ENCODE measurements at places on chromosomes 6 and 20.

DNA sequence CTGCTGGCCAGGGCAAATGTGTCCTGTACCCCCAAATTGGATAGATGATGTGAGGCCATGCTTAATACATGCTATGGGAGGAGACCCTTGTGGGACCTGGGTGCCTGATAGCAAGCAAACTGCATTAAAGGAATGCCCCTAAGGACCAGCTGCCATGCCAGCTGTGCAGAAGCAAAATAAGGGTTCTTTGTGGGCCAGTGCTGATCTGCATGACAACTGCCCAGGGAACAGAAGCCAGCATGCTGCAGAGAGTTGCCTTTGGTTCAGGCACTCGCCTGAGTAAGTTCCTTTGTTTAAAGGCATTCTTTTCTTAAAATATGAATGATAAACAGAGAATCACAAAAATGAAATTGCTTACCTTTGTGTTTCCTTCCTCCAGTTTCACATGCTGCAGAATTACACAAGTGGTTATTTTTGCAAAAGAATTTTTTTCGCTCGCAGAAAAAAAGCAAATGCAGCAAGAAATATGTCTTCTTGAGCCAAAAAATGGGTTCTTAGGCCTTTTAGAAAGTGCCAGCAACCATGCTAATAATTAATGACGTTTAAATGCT is 6.9 kb upstream of the SYNDIG1 start:
- DNase-seq, result no peak

DNA sequence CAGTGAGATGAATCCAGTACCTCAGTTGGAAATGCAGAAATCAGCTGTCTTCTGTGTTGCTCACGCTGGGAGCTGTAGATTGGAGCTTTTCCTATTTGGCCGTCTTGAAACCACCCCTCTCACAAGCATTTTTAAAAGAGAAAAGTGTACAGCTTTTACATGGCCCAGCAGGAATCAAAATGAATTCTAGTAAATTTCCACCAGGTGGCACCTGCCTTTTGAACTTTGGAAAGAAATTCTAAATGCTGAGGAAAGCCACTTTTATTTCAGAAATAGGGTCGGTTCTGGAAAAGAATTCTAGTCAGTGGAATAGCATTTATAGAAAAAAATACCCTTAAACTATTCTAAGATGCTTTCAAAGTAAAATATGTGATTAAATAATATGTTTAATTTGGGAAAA is 647.8 kb downstream of the CD109 start:
- no peak for DNase-seq

- DNase-seq, result no peak
Measured at GRCh38 chr6:63066055-63066704, 145.1 kb upstream of the FKBP1C start.

DNA sequence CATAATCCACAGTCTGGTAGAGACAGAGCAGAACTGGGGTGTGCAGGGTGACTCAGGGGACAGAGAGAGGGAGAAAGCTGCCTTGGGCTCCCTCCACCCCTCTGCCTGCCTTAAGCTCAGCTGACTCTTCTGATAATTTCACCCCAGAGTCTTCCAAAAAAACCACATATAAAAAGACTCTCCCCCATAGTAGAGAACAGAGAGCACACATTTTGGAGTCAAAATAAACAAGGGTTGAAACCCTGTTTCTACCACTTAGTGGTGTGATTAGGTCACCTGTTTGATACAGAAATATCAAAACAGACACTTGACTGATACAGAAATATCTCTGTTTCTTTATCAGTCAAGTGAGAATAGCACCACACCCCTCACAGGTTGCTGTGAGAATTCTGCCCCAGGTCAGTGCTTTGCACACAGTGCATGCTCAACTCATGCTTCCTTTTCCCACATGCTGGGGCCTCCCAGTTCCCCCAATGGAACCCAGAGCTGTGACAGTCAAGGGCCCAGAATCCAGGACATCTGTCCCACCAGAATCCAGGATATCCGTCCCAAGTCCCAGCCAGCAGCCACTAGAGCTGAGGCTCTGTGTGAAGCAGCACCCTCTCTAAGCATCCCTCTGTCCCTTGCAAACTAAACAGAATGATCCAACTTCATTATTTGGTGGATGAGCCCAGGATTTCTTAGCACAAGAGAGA is 1.2 kb downstream of the TREML2 start:
- peak; percentile 31 for DNase-seq

DNA sequence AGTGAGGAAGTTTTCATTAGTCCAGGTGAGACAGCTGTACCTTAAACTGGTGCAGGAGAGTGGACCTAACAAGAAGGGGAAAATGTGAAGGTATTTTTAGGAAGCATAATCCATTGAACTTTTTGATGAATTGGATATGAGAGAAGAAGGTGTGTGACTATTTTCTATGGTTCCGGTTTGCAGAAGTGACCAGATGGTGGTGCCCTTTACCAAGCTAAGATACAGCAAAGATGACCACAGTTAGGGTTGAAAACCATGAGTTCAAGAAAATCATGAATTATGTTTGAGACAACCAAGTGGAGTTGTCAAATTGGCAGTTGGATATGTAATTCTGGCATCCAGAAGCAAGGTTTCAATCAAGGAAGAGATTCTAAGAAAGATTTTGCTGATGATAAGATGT is 61.9 kb upstream of the NRSN1 start:
- DNase-seq, result no peak

DNA sequence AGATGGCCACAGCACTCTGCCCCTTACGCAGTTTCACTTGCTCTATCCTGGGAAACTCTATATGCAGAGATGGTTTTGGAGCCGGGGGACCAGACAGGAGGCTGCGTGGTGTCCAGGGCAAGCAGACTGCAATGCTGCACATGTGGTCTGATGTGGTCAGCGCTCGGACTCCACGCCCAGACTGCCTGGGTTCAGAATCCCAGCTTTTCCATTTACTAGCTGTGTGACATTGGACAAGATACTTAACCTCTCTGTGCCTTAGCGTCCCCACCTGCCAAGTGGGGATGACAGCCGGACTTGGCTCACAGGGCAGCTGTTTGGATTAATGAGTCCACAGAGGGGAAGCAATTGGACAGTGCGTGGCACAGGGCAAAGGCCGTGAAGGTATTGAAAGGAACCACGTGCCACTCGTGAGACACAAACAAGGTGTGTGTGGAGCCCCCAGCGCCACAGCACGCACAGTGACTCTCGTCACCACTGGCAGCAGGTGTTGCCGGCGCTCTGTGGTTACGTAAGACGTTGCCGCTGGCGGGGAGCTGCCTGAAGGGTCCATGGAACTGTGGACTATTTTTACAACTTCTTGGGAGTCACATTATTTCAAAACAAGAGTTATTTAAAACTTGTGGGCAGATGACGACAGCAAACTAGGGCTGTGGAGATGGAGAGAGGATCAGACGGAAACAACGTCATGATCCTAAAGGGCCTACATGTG is 201.4 kb downstream of the PREX1 start:
- DNase-seq, result peak; percentile 17

DNA sequence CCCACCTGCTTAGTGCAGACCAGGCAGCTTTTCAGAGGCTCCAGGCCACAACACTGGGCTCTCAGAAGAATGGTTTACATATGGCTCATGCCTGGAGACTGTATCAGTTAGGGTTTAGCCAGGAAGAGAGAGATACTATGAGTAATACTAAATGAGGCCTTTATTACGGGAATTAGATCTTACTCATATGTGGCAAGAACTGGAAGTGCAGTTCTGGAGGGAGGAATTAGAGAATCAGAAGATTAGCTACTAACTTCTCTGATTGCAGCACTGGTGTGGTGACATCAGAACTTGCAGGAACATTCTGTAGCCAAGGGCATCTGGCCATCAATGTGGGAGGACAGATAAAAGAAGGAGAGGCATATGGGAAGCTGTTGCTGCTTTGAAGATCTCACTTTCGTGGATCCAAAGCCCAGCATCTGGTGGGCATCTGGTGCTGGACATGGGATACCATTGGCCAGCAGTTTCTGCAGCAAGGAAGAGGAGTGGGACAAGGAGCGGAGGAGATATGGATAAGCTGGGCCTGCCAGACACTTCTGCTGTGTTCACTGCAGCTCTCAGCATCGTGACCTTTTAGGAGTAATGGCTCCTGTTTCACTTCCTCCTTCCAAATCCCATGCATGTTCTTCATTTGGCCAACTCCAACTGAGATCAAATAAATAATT is 248.5 kb downstream of the BTBD3 start:
- DNase-seq, result no peak

DNA sequence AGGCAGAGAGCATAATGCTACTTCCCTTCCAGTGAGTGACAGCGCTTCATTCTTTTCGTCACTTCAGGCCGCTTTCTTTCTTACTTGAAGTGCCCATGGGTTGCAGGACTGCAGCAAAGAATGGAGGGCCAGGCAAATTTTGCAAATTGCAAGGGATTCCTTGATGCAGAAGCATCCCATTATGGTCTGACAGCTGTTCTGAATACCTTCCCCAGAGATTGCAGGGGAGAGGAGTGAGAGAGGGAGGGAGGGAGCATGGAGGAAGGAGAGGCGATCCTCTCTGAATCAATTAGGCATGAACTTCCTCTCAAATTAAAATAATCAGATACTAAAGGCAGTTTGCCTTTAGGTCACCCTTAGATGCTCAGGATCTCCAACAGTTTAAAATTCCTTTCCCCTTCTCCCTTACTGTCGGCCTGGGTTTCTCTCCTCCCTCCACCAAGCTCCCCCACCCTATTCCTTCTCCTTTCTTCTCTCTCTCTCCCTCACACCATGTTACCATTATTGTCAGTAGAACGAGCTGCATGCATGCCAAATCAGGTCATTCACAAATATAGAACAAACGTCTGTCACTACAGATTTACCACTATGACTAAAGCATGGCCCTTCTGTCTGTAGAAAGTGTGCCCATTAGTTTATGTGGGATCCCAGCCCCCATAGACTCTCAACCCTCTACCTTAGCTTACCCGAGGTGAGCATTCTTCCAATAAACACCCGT is 289.2 kb downstream of the CD83 start:
- no peak for DNase-seq

DNA sequence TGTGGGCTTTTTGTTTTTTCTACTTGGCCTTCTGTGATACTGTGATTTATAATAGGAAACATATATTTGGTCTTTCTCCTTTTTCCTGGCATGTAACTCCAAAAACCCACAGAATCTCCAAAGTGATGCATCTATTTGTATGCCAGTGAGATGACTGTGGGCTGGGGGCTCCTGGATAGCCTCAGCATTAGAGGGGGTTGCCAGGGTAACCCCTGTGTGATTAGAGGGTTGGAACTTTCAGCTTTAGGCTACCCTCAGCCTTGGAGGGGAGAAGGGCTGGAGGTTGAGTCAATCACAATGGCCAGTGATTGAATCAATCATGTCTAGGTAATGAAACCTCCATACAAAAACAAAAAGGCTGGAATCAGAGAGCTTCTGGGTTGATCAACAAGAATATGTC is 10.6 kb upstream of the SFT2D1 start:
- DNase-seq, result no peak

DNA sequence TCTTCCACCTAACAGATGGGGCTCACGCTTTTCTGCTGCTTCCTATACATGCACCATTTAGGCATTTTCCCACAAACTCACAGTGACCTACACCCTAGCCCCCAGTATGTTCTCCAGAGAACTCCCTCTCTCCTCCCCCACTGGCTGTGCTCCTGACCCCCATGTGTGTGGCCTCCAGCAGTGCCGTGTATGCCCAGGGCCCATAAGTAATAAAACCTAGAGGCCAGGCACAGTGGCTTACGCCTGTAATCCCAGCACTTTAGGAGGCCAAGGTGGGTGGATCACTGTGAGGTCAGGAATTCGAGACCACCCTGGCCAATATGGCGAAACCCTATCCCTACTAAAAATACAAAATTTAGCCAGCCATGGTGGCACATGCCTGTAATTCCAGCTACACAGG is 54.7 kb upstream of the NXT1 start:
- no peak for DNase-seq

DNA sequence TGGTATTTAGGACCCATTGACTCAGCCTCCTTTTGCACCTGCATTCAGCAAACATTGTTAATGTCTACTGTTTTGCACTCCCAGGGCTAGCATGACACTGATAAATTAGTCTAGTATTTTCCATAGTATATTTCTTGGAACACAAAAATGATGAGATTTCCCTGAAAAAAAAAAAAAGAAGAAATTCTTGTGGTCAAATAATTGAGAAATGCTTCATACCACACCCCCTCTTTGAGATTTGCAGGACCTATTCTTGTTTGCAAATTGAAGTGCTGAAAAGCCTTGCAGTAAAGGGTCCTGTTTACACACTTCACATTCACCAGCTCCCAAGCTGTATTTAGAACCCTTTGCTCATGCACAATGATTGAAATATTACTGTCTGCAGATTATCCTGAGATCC is 36.3 kb upstream of the CLIC5 start:
- DNase-seq, result no peak

DNA sequence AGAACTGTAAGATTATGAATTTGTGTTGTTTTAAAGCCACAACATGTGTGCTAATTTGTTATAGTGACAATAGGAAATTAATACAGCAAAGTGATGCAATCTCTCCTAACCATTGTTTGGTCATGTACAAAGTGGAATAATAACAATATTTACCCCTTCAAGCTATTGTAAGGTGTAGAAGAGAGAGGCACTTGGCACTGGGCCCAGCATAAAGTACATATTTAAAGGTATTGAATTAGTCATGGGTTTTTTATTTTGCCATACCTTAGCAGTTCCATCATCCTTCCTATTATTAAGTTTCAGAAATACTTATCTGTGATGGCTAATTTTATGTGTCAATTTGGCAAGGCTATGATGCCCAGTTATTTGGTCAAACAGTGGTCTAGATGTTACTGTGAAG is 322.4 kb upstream of the TSHZ2 start:
- DNase-seq, result no peak

Measured in CD4-positive, alpha-beta T cell treated with Interferon alpha-2 for 1 hour (primary cell).